ENCODE measurements at places on chromosomes 5 and 9.

DNA sequence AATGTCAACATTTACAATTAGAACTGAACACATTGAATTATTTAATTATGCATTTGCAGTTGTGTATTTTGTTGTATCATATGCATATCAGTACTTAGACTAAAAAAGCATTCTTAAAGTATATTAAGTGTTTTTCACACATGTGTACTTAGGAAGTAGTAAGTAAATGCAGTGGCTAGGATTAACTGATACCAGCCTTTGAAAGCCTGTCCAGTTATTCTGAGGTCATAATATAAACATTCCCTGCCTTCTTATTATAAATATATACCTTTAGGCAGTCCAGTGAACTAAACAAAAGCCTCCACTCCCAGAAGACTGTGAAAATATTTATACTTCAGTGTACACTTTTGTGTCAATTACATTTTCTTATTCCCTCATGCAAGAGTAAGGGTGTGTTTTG lies 83.8 kb downstream of the TLE4 start:
- DNase-seq, result no peak

DNA sequence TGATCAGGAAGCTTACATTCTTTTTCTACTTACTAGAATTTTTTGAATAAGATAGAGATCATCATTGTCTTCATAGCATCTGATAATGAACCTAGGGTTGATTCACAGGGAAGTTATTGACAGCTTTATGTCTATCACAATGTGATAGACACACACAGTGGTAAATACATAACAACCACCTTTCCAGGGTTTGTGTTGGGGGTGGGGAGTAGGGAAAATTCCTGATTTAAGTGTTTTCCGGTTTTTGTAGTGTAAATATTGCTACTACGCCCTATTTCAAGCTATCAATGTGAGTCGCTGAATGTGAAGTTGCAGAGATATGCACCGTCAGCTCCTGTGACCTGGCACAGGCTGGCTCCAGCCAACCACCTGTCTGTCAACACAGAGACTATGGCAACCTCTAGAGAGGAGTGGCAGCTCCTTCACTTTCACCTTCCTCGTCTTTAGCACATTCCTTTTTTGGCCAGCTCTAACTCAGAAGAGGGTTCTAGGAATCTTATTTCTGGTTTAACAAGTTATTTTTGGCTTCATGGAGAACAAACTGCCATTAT lies 224.9 kb downstream of the MAT2B start:
- no peak for DNase-seq

DNA sequence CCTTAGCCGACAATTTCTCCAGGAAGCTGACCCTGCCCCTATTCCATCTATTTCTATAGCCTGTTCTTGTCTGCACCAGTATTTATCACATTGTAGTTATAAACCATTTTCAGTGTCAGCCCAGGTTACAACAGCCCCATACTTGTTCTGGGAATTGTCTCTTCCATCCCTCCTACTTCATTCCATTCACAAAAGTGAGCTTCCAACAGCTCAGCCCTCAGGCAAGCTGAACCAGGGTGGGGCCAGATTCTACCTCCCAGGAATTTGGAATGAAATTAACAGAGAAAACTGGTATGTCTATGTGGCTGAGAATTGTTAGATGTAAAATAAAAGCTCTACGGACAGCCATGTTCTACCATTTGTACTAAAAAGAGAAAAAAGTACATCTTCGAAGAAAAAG lies 36.1 kb downstream of the STRBP start:
- DNase-seq, result no peak

DNA sequence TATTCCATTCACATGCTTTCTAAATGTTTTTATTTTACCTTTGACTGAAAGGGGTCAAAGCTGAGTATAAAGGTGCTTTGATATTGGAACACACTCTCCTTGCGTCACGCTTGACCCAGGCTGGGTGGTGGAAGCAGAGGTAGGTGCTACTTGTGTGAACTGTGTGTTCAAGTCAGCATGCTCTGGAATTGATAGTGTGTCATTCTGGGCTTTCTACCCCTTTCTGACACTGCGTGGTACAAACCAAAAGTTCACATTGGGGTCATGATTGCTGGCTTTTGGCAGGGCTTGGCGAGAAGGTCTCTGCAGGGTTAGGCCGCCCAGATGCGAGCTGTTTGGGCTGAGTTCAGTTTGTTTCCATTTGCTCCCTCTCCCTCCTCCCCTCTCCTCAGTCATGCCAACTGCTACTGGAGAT lies 131.8 kb downstream of the ADAMTSL1 start:
- no peak for DNase-seq

DNA sequence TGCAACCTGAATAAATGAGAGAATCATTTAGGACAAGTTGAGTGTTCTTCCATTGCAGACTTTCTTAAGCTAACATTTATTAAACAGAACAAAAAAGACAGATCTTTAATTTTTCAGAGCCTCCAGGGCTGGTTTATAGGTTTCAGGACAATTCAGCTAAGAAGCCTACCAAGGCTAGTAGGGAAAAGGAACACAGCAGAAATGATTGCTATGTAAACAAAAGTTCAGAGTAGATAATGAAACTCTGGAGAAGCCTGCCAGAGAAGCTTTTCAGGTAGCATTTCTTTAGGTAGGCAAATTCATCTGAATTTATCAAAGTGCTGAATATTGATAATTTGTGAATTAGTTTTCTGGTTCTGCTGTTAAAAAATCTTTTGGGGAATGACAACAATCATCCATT lies 264.2 kb downstream of the DEPDC1B start:
- no peak for DNase-seq

DNA sequence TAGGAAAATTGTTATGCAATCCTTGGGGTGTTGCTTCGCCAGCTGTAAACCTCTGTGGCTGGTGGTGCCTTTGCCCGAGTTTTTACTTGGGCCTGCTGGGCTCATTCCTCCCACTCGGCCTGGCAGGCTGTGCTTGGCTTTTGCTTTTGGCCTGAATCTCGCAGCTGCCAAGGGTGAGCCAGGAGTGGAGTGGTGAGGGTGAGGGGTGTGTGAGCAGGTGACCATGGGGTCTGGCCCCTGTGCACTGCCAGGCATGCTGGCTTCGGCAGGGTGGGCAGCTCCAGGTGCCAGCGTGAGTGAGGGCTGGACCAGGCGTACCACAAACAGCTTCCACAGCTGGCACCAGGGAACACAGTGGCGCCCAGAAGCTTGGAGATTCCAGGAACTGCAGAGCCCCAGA lies 12.6 kb upstream of the DHFR start:
- DNase-seq, result no peak

DNA sequence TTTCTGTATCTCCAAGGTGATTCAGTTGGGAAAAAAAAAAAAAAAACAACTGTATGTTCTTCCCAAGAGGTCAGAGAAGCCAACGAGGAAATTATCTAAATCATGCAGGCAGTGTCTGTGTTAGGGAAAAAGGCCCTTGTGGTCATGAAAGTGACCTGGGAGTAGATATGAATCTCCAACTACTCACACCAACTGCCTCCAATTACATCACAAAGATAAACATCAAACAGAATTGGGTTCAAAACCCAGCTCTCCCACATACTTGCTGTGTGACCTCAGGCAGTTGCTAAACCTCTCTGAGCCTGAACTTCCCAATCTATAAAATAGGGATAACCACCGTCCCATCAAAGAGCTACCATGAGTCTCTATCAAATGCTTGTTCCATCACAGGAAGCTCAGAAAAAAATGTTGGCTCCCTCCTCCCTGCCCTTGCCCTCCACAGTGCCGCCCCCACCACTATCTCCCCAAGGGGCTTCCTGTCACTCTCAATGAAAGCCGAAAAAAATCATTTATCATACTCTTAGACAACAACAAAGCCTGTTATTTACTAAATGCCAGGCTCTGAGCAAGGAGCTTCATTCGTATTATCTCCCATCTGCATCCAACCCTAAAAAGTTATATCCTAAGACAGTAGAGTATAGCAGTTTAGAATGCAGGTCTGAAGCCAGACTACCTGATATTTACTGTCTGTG lies 42.9 kb downstream of the CDK5RAP2 start:
- DNase-seq, result no peak

DNA sequence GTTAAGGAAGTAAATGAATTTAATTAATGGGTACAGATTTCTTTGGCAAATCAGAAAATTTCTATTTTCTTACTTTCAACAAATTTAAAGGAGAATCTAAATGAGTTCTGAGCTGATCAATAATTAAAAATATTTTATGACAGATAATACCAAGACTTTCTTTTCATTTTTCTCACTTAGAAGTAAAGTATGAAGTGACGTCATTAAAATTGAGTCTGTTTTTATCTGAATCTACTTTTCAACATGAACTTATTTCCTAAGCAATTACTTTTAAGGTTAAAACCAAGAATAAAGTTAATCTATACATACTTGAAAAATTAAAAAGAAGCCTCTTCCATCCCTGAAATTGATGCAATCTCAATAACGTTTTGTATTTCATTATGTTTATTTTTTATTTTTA lies 552.8 kb upstream of the ST8SIA4 start:
- DNase-seq, result no peak

DNA sequence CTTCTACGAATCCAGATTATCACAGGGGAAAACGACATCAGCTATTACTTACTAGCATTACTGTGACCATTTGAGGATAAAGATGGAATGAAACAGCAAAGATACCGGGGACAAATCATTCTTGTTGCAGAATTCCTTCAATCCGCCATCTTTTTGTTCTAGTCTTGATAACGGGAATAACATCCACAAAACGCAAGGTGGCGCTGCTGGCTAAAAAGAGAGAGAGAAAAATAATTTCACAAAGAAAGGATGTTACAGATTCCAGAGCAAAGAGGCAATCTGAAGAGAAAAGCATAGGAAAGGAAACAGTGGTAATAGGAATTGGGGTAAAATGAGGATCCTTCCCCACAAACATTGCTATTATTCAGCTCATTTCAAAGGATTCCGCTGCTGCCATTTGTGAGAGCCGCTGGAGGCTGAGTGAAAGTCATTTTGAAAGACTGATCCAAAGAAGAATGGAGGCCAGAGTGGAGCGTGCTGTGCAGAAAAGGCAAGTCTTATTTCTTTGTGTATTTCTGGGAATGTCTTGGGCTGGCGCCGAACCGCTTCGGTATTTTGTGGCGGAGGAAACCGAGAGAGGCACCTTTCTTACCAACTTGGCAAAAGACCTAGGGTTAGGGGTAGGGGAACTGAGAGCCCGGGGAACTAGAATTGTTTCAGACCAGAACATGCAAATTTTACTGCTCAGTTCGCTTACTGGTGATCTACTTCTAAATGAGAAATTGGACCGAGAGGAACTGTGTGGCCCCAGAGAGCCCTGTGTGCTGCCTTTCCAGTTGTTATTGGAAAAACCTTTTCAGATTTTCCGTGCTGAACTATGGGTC lies at the start of gene PCDHB7:
Gene PCDHB7 (plus strand): TSS at position 264 of the 824 bp plus-strand sequence. CDS start 192 bp downstream, at position 456.
- DNase-seq, result no peak

DNA sequence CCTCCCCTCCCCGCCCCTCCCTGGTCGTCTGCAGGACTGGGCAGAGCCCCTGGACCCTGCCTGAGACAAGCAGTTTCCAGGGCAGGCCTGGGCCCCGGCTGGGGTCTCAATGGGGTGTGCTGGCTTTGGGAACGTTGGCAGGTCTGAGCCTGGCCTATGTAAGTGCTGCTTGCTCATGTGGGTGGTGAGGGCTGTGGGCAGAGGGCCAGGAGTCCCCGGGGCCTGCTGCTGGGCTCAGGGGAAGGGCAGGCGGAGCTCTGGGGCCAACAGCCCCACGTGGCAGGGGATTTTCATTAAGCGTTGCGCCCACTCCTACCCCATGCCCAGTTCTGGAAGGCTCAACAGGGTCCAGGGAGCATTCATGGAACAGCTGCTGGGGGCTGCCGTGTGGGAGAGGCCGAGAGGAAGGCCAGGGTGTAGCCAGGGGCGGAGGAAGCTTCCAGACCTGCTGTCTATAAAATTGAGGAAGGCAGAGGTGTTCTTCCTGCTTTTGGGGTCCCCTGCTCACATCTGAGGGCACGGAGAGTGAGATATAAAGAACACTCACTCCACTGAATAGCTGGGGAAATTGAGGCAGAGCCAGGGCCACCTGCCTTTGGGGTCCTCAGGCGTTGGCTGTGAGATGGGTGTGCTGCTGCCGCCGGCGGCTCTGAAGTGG lies 32.5 kb downstream of the RXRA start:
- DNase-seq, result no peak

DNA sequence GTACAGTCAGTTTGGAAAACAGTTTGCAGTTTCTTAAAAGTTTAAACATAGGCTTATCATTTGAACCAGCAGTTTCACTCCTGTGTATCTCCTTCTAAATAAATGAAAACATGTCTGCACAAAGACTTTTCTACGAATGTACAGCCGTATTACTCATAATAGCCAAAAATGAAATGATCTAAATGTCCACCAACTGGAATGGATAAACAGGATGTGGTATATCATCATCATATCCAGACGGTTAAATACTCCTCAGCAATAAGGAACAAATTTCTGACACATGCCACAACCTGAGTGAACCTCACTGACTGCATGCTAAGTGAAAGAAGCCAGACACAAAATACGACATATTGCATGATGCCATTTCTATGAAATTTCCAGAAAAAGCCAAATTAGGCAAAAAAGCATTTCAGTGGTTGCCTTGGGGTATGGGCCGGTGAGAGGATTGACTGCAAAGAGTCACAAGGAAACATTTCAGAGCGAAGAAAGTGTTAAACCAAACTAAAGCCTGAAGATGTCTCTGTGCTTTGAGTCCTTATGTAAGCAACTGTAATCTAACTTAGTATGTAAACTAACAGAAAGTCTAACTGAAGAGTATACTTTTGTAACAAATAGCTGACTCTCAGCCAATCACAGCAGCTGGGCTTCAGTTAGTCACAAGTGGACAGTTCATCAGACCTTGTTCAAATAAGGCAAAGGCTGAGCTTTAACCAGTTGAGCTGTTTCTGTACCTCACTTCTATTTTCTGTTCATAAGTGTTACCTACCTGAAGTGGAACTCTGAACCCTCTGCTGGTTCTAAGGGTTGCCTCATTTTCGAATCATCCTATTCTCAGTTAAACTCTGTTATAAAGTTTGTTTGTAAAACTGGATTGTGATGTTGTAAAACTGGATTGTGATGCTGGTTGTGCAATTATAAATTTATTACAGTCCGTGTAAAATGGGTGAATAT lies 65.2 kb downstream of the TRIO start:
- DNase-seq, result no peak

- DNase-seq, result no peak
Observed at GRCh38 chr5:91418158-91418557, 35.0 kb upstream of the ARRDC3 start.

- DNase-seq, result no peak
Observed at GRCh38 chr5:104628911-104629310, 1066.3 kb upstream of the NUDT12 start.

DNA sequence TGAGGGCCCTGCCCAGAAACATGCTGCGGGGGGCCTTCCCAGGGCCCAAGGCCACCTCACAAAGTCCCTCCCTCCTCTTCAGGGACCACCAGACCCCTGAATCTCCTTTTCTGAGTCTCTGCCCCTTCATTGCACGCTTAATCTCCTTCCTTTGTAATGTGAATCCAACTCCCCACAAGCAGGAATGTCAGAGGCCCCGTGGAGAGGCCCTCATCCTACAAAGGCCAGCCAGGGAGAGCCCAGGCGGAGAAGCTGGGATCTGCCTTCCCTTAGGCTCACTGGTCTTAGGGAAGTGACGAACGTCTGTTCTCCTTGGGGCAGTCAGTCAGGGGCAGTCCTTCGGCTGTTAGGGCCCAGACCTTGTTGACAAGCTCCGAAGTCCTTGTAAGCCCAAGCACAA lies 2.3 kb downstream of the SMIM33 start:
- no peak for DNase-seq
